Cardiac muscle cell (in vitro differentiated cells and primary cell): ENCODE measurements at places on chromosomes 4 and X.

DNA sequence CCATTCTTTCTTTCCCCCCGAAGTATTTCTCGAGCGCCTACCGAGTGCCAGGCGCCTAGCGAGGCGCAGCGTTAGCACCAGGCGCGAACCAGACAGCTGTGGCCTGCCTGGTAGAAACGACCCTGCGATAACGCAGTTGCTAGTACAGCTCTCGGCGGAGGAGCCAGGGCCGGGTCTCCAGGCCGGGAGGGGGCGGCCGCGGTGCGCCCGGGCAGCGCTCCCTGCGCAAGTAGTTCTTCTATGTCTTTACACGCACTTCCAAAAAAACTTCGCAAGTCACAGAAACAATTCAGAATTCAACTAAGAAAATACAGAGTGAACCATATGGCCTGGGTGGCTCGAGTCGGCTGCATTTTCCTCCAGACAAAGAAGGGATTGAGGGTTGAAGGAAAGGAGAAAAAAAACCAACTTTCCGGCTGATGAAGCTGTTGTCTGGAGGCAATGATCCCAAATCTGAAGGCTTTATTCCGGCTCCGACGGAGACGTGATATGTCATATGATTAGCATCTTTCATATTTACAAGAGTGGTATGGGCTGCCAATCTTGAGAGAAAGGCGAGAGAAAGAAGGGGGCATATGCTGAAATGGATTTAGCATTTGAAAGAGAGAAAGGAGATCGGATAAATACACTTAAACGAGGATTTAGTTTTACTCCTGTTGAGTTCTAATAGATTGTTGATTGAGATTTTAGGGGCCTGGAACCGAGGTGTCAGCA lies 7.2 kb upstream of the NEUROG2 start:
- DNase-seq, result peak; percentile 27

GRCh38 chrX:132071254-132071653 lies 48.2 kb downstream of the STK26 start:
- DNase-seq, result peak; percentile 26

GRCh38 chr4:148062301-148062950 lies 330.5 kb downstream of the ARHGAP10 start:
- no peak for DNase-seq

DNA sequence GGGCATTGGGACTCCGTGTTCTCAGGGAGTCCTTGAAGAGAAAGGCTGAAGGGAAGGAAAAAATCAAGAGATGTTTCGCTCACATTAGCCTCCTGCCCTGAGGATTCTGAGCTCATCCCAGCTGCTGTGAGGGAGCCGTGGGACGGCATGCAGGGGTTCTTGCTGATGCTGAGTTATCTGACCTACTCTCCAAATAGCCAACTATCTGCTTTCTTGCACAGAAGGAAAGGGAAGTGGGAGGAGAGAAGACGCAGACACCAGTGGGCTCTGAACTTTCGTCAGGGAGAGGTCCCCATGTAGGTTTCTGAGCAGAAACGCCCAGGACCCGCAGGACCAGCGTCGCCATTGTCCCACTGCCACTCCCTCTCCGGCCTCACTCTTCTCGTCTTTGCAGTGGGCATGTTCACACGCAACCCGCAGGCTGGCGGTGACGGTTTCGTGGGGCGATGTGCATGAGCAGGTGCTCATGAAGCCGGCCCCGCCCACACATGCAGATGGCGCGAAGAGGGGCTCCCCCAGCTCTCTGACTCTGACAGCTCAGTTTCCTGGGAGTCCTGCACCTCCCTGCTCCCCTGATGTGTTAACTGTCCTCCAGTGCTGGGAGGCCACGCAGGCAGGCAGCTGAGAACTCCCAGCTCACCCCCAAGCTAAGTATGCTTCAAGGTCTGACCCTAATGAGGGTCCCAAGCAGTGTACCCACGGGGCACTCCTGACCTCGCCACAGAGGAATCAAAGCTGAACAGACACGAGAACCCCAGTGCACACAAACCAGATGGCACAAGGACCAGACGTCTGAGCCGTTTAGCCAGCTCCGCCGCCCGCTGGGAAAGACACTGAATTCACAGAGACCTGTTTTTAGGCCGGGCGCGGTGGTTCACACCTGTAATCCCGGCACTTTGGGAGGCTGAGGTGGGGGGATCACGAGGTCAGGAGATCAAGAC lies 13.6 kb upstream of the ABLIM2 start:
- DNase-seq, result no peak

DNA sequence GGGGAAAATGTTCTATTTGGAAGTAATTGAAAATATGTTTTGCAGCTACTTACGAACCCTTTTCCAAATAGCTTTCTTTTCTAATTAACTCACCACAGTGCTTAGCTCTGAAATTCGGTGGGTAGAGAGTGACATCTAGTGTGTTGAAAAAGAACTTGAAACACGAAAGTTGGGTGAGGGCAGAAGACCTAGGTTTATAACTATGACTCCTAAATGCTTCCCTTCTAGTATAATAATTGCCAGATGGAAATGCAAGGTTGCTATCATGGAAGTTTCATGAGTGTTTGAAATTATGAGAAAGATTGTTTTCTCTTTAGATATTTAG lies 77.3 kb upstream of the NOCT start:
- DNase-seq, result peak; percentile 72

DNA sequence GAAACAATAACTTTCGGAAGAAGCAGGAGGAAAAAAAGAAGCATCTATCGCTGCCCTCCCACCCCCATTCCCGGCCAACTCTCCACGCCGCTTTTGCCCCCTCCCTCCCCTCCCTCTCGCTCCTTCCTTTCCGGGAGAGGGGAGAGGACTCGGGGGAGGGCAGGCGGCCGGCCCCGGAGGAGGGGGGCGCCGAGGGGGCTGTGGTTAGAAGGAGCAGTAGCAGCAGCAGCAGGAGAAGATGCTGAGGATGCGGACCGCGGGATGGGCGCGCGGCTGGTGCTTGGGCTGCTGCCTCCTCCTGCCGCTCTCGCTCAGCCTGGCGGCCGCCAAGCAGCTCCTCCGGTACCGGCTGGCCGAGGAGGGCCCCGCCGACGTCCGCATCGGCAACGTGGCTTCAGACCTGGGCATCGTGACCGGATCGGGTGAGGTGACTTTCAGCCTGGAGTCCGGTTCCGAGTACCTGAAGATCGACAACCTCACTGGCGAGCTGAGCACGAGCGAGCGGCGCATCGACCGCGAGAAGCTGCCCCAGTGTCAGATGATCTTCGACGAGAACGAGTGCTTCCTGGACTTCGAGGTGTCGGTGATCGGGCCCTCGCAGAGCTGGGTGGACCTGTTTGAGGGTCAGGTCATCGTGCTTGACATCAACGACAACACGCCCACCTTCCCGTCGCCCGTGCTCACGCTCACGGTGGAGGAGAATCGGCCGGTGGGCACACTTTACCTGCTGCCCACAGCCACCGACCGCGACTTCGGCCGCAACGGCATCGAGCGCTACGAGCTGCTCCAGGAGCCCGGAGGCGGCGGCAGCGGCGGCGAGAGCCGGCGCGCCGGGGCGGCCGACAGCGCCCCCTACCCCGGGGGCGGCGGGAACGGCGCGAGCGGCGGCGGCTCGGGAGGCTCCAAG lies 1.3 kb downstream of the PCDH7 start:
- DNase-seq, result peak; percentile 39

DNA sequence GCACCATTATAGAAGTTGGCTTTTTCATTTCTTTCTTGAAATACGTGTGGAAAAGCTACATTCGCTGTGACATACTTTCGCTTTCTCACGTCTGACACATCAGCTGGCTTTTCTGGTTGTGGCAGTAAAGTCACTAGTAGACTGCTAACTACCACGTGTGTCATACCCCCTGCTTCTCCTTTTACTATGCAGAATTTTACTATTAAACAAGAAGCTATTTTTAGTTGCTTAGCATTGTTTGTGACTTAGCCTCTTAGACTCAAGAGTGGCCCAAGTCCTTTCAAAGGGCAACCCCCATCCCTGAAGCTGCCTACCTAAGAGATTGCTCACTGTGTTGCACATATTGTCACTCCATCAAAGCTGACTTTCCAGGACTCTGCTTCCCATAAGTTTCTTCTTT lies 2.1 kb upstream of the IL2 start:
- peak; percentile 56 for DNase-seq

GRCh38 chrX:72048510-72049455 lies 82.9 kb downstream of the RTL5 start:
- DNase-seq, result no peak

- DNase-seq, result no peak
Observed at GRCh38 chr4:2085496-2085901, 26.4 kb downstream of the NAT8L start.

DNA sequence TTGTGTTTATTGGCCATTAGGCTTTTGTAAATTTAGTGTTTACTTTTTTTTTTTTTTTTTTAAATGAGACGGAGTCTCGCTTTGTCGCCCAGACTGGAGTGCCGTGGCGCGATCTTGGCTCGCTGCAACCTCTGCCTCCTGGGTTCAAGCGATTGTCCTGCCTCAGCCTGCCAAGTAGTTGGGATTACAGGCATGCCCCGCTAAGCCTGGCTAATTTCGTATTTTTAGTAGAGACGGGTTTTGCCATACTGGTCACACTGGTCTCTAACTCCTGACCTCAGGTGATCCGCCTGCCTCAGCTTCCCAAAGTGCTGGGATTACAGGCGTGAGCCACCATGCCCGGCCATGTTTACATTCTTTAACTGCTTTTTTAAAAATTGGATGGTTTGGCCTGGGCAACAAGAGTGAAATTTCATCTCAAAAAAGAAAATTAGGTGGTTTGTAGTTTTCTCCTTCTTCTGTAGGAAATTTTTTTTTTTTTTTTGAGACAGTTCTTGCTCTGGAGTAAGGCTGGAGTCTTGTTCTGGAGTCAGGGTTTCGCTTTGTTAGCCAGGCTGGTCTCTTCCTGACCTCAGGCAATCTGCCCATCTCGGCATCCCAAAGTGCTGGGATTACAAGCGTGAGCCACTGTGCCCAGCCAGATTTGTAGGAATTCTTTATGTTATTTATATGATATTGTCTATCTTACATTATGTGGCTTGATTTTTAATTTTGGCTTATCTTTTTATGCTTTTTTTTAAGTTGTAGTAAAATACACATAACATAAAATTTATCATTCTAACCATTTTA lies 15.1 kb downstream of the UBE2K start:
- DNase-seq, result peak; percentile 26

DNA sequence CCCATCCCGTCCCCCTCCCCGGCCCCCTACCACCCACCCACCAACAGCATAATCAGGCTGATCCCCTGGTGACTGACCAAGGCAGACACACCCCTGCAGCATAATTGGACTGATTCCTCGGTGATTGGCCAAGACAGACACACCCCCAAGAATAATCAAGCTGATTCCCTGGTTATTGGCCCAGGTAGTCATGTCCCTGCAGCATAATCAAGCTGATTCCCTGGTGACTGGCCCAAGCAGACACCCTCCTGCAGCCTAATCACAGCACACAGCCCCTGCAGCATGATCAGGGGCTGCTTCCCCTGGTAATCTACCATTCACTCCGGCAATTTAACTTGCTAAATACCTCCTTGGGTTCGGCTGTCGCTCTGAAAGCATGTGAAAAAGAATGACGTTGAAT lies 47.5 kb upstream of the STS start:
- no peak for DNase-seq

- DNase-seq, result no peak
Observed at GRCh38 chr4:9845791-9846493, 64.5 kb downstream of the DRD5 start.

DNA sequence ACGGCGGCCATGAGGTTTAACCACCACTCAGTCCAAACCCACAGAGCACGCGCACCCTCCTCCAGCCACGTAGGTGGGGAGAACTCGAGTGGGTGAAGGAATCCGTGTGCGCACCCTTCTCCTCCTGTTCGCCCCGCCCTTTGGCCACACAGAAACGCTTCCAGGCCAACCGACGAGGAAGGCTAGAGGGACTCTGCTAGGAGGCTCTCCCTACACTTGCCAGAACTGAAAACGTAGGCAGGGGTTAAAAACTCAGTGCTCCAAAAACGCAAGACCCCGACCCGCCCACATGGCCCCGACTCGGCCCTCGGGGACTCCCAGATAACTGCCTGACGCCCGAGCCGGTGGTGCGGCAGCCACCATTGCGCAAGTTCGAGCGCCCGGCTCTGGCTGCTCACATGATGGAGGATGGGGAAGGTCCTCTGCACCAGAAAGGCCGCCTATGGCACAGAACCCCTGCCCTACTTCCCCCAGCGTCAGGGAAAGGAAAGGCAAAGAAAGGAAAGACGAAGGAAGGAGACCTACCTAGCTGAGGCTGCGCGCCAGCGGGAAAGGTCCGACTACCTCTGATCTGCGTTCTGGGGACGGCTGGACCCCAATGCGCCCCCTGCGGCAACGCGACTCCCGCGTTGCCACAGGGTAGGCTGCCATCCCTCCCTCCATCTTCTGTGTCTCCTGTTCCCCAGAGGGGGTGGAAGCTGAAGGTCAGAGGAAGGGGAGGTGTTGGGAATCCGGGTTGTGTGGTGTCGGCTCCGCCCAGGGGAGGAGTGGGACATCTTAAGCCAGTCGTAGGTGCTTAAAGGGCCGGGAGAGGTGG lies 201.9 kb upstream of the AGTR2 start:
- peak; percentile 72 for DNase-seq

GRCh38 chr4:10524196-10524833 lies 67.1 kb upstream of the ZNF518B start:
- no peak for DNase-seq

- no peak for DNase-seq
Observed at GRCh38 chr4:128162434-128162833, 101.3 kb downstream of the LARP1B start.

GRCh38 chr4:170229006-170229405 lies 139.2 kb upstream of the AADAT start:
- no peak for DNase-seq

- no peak for DNase-seq
Observed at GRCh38 chr4:4341861-4342650, 44.8 kb upstream of the NSG1 start.

GRCh38 chrX:32448320-32448719 lies 763.0 kb downstream of the DMD start:
- DNase-seq, result no peak

DNA sequence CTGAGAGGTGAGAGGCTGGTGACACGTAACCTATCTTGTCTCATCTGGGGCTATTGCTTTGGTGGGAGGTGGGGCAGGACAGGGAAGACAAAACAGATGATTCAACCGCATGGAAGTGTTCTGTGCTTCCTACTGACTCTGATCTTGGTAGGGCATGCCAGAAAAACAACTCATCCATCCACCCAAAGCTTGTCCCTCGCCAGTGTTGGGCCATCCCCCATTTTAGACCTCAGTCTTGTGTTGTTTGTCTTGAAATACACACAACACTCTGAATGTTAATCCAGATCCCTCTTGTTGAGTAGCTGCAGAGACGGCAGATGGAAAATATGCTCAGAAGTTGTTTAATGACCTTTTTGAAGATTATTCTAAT lies 377 bp downstream of the CHRNA9 start:
- peak; percentile 46 for DNase-seq

- DNase-seq, result no peak
Observed at GRCh38 chr4:53479736-53480525, 102.5 kb downstream of the FIP1L1 start.

GRCh38 chr4:47017494-47017893 lies 13.9 kb upstream of the GABRB1 start:
- DNase-seq, result no peak
